Activated CD8-positive, alpha-beta memory T cell treated with anti-CD3 and anti-CD28 coated beads, Interleukin-2, amount 10 ng/mL, durations not matched to agents 7 days and 5 days (primary cell): ENCODE measurements at places on chromosomes 5 and 9. TPM values are rescaled to one million over a fixed set of nuclear protein-coding genes. Genes with fewer than 3 reads are reported as not detected.
A peak's percentile ranks its signal among the peaks of the same experiment; 100 is the strongest.

The DENND1A gene
- total RNA-seq, result 14.5 TPM

The SKP2 gene
- total RNA-seq, result 52.3 TPM

The NUTM2G gene
- total RNA-seq, result not detected

- DNase-seq, result no peak
These were observed 52.3 kb downstream of the ARHGEF28 start for GRCh38 chr5:73678322-73678740.

DNA sequence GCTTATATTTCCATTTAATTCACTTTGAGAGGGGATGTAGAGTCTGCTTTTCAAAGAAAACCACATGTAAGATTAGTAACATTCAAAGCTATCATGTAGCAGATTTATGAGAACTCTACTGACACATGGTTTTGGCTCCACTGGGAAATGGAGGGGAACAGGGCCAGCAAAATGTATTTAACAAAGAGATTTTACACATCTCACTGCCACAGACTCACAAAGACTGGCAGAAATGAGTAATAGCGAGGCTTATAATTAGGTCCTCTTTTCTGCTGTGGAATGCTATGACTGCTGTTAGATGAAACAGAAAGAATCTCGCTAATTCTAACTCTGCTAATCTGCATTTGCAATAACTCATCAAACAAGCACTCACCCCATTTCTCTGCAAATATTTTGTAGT lies 4.5 kb downstream of the DAP start:
- no peak for DNase-seq

GRCh38 chr5:160278343-160278742 lies 34.0 kb downstream of the CCNJL start:
- no peak for DNase-seq

DNA sequence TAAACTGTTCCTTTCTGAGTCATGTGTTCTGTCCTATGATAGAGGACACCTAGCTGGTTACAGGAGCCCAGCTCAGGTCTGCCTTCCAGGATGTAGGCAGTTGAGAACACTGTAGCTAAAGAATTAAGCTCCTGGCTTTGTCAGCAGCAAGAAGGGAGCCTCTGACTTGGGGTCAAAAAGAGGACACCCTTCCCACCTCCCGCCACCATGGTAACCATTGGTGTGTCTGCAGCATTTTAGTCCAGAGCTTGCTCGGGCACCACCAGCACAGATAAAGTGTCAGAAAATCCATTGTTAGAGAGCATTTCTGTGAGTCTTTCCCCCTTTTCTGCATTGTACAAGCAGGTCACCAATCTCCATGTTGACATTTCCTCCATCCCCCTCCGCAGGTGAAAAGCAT lies 181.7 kb downstream of the DOCK8 start:
- no peak for DNase-seq

The SHROOM1 gene
- 11.5 TPM for total RNA-seq

DNA sequence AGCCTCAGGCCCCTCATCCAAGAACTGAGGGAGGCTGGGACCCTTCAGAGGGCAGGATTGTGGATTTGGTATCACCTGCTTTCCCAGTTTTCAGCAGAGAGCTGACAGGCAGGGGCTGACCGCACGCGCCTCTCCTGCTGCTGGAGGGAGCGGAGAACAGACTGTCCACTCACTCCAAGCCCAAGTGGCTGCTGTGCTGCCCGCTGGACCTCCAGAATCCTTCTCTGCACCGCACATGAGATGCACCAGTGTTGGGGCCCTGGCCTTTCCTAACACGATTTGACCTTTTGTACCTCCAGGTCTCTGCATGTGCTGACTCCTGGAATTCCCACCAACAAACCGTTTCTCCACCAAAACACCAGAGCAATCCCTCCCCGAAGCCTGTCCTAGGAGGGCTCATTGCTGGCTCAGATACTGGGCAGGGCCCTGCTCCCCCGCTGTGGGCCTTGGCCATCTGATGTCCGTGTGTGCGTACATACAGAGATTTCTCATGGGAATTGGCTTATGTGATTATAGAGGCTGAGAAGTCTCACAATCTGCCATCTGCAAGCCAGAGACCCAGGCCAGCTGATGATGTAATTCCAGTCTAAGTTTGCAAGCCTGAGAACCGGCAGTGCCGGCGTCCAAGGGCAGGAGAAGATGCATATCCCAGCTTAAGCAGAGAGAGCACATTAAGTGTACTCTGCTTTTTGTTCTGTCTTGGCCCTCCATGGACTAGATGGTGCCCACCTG lies 141.7 kb downstream of the GADD45G start:
- DNase-seq, result no peak

GRCh38 chr5:123208668-123209501 lies 119.8 kb downstream of the PRDM6 start:
- no peak for DNase-seq

DNA sequence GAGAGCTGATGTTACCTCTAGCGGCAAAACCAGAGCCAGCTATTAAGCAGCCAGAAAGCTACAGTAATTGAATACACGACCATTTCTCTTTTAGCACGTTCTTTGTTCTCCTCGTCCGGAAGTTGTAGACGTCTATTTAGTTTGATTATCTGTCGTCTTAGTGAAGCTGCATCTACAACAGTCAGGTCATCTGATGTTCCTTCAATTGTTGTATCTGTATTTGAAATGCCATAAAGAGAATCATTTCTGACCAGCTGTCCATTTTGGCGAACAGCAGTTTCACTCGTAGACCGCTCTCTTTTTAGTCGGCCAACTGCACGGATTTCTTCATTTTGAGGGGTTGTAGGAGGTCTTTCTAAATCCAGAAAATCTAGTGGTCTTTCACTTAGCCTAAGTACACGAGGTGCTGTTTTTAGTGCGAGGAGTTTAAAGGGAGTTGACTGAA lies 12.6 kb downstream of the PDE6A start:
- DNase-seq, result no peak

GRCh38 chr5:71969460-71969859 lies 137.8 kb upstream of the MAP1B start:
- no peak for DNase-seq

- peak; percentile 73 for DNase-seq
These were observed 82.6 kb downstream of the GALNT10 start for GRCh38 chr5:154273028-154273617.

The SLC28A3 gene
- total RNA-seq, result 0.09 TPM

The SLC25A25 gene
- total RNA-seq, result 16.5 TPM

GRCh38 chr5:137096149-137097103 lies 402.7 kb downstream of the SPOCK1 start:
- DNase-seq, result no peak

DNA sequence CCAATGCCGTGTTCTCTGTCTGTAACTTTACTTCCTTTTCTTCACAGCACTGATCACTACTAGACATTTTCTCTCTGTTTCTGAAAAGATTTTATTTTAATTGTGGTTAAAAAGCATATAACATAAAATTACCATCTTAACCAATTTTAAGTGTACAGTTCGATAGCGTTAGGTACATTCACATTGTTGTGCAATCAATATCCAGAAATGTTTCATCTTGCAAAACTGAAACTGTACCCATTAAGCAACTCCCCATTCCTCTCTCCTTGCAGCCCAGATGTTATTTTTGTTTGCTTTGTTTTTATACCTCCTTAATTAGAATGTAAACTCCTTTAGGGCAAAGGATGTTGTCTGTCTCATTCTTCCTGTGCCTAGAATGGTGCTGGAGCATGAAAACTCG lies 47.5 kb downstream of the COL27A1 start:
- DNase-seq, result no peak

GRCh38 chr5:25858019-25858418 lies 1180.4 kb downstream of the CDH9 start:
- no peak for DNase-seq
